CD8-positive, alpha-beta T cell (primary cell): ENCODE measurements at places on chromosomes 11 and 22.

DNA sequence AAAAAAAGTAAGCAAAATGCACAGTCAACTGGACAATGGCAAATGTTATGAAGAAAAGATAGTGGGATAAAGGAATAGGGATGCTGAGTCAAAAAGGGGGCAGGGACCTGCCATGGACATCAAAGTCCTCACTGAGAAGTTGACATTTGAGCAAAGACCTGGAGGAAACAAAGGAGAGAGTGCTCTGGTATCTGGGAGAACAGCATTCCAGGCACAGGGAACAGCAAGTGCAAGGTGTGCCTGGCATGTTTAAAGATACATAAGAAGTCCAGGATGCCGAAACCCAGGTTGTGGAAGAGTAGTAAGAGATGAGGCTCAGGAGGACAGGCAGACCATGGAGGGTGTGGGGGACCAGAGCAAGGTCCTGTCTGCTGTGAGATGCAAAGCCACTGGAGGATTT lies 123.3 kb downstream of the RRAS2 start:
- no peak for DNase-seq

GRCh38 chr11:17250561-17251350 lies 25.8 kb upstream of the NUCB2 start:
- no peak for DNase-seq

DNA sequence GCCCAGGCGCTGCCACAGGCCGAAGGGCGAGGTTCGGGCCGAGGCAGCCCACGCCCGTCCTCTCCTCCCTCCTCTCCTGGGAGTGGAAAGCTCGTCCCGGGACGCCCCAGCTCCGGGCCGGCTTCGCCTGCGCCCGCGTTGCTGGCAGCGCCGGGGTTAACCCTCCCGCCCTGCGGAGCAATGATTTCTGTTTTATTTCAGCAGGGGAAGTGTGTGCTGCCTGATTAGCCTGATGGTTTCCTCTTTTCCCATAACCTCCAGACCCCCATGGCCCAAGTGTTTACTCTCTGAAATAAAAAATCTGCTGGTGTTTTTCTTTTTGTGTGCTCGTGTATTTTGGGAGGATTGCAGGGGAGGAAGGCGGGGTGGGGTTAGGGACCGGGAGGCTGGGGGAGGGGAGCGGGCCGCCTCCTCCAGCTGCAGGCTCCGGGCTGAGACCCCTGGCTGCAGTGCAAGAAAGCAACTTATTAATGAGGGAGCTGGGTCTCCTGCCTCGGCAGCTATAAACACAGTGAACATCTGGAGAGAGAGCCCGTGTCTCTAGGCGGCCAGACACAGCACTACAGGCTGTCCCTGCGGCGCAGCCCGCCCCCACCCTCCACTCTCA lies 38.6 kb downstream of the ETS1 start:
- DNase-seq: peak; percentile 24

GRCh38 chr22:47157486-47158270 lies 395.2 kb downstream of the TBC1D22A start:
- no peak for DNase-seq

GRCh38 chr11:9594267-9595046 lies 21.0 kb downstream of the WEE1 start:
- no peak for DNase-seq

GRCh38 chr22:45397806-45398205 lies 15.6 kb downstream of the SMC1B start:
- DNase-seq: no peak

GRCh38 chr22:44170470-44170869 lies 10.3 kb upstream of the PARVG start:
- DNase-seq: no peak

GRCh38 chr11:131365329-131365930 lies 5.0 kb upstream of the NTM start:
- DNase-seq: no peak
